ENCODE measurements at places on chromosomes 12 and 14. TPM values are rescaled to one million over a fixed set of nuclear protein-coding genes. Genes with fewer than 3 reads are reported as not detected.
A peak's percentile ranks its signal among the peaks of the same experiment; 100 is the strongest.

DNA sequence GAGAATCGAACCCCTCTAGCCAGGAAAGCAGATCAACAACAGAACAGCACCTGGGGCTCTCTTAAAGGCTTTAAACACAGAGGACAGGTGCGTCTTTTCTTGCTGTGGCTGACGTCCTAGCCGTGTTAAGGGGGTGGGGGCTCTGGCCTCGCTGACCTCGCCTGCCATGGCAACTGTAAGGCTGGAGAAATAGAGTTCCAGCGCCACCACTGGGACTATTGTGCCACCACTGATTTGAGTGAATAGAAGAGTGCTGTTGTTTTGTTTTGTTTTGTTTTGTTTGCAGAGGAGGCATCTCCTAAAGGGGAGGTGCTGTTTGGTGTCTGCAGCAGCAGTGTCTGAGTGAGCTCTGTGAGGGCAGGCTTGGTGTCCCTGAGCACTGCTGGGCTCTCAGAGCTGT is 34.2 kb upstream of the PRMT8 start:
- DNase-seq = no peak

DNA sequence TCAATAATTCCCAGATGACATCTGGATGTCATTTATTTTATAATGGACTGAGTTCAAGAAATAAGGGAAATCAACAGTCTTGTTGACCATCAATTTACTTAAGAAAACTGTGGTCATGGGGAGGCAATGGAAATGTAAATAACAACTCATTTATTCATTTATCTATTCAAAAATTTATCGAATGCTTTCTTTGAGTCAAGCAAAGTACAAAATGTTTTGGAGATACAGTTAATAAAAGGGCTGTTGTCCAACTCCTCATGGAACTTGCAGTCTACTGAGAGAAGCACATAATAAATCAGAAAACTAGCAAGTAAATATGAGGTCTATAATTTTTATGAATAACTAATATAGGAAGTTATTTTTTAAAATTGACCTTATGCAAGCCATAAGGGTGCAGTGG is 65.5 kb upstream of the KITLG start:
- no peak for DNase-seq

- DNase-seq = no peak
Observed at GRCh38 chr12:22634883-22635282, 9.9 kb downstream of the ETNK1 start.

DNA sequence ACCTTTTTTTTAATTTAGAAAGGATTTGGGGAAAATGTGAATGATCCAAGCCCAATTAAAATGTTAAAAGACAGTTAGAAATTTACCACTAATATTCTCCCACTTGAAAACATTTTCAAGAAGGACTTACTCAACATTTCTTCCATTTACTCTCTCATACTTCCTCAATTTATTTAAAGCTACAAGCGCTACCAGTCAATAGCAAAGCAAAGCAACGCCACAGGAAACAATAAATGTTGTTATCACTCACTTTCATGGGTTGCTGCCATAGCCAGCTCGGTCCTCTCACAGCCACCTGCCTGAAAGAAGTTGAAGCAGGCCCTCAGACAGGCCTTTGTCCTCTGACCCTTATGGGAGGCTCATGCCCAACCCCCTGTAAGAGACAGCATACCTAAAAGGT is 6.0 kb upstream of the SOS2 start:
- no peak for DNase-seq

- no peak for DNase-seq
Observed at GRCh38 chr14:93510056-93510455, 79.3 kb downstream of the UNC79 start.

GRCh38 chr14:89669193-89669592 is 252.2 kb upstream of the FOXN3 start:
- no peak for DNase-seq

DNA sequence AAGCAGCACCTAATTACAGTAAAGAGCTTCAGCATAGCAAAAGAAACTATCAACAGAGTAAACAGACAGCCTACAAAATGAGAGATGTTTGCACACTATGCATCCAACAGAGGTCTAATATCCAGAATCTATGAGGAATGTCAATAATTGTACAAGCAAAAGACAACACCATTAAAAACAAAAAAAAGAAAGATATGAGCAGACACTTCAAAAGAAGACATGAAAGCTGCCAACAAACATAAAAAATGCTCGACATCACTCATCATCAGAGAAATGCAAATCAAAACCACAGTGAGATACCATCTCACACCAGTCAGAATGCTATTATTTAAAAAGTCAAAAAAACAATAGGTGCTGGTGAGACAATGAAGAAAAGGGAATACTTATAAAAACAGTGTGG is 273.1 kb downstream of the TMTC2 start:
- DNase-seq = no peak

- peak; percentile 53 for DNase-seq
Observed at GRCh38 chr12:63764481-63764880, 15.2 kb upstream of the RXYLT1 start.

DNA sequence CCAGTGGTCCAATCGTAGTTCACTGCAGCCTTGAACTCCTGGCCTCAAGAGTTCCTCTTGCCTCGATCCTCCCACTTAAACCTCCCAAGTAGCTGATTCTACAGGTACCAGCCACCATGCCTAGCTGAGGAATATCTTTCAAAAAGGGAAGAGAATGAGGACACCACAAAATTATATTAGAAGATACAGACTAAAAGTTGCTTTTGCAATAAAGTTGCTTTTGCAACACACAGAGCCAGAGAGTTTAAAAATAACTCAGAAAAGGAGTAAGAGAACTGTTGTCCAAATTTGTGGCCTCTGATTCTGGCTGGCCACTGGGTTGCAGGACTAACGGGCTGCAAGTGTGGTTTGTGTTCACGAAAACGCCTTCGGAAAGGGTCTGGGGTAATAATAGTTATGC is 19.8 kb downstream of the TMEM253 start:
- DNase-seq = no peak

DNA sequence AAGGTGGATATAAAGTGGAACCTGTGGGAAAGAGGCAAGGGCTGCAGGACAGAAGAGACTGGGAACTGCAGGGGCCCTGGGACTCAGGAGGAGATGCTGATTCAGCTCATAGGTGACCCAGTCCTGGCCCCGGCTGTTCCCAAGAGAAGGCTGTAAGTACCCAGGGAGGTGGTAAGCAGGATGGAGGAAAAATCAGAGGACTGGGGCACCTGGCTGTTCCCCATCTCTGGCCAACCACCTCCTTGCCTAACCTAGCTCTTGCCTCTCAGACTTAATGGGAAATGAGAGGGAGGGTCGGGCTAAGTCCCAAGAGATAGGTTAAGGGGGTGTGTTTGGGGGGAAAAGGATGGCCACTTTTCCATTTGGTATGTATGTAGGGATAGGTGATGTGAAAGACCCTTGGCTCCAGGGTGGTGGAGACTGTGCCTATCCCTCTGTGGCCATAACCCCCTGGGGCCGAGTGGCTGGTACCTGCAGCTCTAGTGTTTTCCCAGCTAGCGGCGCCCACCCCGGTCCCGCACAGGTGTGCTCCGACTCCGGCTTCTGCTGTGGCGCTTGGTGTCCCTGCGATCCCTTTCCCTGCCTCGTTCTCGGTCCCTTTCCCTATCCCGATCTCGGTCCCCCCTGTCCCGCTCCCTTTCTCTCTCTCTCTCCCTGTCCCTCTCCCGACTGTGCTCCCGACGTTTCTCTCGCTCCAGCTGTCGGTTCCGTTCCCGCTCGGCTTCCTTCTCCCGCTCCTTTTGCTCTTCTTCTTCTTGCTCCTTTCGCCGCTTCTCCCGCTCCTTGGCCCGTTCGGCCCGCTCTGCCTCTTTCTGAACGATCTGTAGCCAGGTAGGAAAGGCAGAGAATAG is 1.6 kb upstream of the CDH24 start:
- peak; percentile 48 for DNase-seq

Gene PTHLH
- not detected for total RNA-seq

Gene SVOP
- 0.07 TPM for total RNA-seq

Gene CLEC7A
- 3.0 TPM for total RNA-seq

Gene NKX2-1
- total RNA-seq = not detected

Gene DAO
- total RNA-seq = not detected

Gene RAN
- 364 TPM for total RNA-seq

Gene PTPN21
- total RNA-seq = 20.3 TPM

All from psoas muscle (tissue), 8 donors.